SK-N-SH treated with all-trans-retinoic acid at 6 μM for 48 hours (cell line): ENCODE measurements at places on chromosomes 6 and 20.

DNA sequence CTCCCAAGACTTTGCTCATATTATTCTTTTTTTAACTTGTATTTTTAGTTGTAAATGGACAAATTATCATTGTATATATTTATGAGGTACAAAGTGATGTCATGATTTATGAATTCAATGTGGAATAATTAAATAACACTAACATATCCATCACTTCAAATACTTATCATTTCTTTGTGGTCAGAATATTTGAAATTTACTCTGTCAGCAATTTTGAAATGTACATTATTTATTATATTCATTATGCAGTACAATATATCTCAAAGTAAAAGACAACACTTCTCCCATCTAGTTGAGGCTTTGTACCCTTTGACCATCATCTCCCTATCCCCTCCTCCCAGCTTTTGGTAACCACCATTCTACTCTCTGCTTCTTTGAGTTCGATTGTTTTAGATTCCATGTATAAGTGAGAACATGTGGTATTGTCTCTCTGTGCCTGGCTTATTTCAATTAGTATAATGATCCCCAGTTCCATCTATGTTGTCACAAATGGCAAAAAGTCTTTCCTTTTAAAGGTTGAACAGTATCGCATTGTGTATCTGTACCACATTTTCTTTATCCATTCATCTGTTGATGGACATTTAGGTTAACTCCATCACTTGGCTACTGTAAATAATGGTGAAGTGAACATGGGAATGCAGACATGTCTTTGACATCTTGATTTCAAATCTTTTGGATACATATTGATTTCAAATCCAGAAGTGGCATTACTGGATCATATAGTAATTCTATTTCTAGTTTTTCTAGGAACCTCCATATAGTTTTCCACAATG lies 197.2 kb downstream of the KIF6 start:
- ATAC-seq = no peak

GRCh38 chr6:159429433-159429832 lies 260.2 kb downstream of the FNDC1 start:
- no peak for ATAC-seq

GRCh38 chr6:5723841-5724691 lies 282.7 kb downstream of the NRN1 start:
- no peak for ATAC-seq

GRCh38 chr6:32685603-32686002 lies 19.1 kb upstream of the HLA-DQB1 start:
- no peak for ATAC-seq

GRCh38 chr20:47506850-47507249 lies 5.2 kb downstream of the NCOA3 start:
- ATAC-seq = no peak

GRCh38 chr20:18677126-18677525 lies 89.3 kb downstream of the DTD1 start:
- no peak for ATAC-seq

- ATAC-seq = no peak
Observed at GRCh38 chr20:59471653-59472421, 132.5 kb upstream of the PHACTR3 start.

- no peak for ATAC-seq
Observed at GRCh38 chr6:111651185-111652034, 45.7 kb upstream of the TRAF3IP2 start.

GRCh38 chr20:42639140-42639539 lies 550.6 kb downstream of the PTPRT start:
- ATAC-seq = no peak

GRCh38 chr6:53484476-53485280 lies 60.2 kb downstream of the GCLC start:
- ATAC-seq = peak; percentile 86

GRCh38 chr20:61045876-61046585 lies 206.0 kb upstream of the CDH4 start:
- ATAC-seq = no peak

DNA sequence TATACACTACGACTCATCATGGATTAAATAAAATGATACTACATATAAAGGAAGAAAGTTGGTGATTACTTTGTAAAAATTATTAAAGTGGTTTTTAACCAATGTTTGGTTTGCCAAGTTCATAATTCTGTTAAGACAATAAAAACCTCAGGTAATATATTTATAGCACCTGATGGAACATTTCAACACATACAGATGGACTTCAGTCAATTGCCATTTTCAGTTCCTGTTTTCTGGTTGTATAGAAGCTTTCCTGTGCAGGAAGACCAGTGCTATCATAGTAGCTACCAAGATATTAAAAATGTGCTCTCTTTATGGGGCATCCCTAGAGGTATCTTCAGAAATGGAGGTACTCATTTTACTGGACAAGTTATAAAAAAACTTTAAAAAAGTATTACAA lies 1686.4 kb downstream of the GRIK2 start:
- no peak for ATAC-seq

DNA sequence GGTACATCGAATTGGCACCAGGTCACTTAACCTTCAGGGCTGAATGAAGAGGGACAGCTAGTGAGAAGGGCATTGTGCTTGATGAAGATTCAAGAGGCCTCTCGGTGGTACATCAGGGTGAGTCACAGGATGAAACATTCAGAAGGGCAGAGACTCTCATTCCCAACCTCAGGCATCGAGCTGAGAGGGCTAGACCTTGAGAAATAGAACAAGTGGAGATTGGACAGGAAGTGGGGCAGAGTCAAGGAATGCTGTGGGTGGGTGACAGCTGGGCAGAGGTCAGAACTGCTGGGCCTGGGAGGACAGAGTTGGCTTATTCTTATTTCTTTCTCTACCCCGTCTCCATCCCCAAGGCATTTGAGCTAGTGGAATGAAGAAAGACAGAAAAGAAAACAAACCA lies 126.0 kb downstream of the SCML4 start:
- no peak for ATAC-seq

GRCh38 chr6:147528511-147529145 lies 20.1 kb downstream of the SAMD5 start:
- ATAC-seq = no peak

DNA sequence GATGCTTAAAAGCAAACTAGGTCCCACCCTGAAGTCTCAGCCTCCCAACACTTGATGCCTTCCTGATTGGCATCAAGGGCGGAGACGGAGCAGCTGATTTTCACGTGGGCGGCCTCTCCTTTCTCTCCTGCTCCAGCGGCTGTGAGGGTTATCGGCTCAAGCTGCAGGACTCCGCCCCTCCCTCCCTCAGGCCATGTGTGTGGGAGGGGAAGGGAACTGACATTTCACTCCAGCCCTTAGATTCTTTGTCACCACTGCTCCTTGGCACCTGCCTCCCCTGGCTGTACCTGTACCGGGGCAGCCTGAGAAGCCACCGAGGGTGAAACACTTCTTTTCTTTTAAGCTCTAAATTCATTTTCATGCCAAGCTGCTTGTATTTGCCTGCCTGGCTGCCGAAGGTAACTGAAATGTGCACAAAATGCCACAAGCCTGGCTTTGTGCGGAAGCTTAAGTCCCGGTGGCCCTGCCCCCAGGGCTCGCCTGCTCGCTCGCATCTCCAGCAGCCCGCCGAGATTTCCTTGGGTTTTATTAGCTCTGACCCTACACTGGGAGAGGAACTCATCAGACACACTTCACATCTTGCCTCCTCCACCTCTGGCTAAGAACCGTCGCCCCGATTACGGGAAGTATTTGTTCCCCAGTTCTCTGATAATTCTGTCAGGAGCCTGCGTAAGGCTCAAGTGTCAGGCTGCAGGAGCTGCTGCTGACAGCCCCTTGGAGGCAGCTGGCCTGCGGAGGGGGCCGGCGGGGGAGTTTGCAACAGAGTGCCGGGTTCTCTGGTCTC lies 9.6 kb upstream of the CPNE5 start:
- no peak for ATAC-seq

DNA sequence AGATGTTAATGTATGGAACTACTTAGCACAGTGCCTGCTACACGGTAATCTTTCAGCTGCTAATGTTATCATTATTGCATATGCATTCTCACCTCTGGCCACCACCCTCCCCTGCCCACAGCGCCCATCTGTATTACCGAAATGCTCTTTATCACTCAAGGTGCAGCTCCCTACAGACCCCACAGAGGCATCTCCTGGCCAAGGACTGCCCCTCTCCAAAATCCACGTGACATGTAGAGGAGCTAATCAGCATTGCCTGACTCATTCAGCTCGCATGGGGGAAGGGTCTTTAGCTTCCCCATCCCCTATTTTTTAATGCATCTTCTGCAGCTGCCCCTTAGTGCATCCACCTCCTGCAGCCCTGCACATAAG lies 41.8 kb downstream of the SLC22A23 start:
- no peak for ATAC-seq

GRCh38 chr6:155528982-155529453 lies 73.4 kb upstream of the NOX3 start:
- peak; percentile 89 for ATAC-seq

GRCh38 chr20:58328836-58329235 lies 19.3 kb downstream of the RAB22A start:
- no peak for ATAC-seq

DNA sequence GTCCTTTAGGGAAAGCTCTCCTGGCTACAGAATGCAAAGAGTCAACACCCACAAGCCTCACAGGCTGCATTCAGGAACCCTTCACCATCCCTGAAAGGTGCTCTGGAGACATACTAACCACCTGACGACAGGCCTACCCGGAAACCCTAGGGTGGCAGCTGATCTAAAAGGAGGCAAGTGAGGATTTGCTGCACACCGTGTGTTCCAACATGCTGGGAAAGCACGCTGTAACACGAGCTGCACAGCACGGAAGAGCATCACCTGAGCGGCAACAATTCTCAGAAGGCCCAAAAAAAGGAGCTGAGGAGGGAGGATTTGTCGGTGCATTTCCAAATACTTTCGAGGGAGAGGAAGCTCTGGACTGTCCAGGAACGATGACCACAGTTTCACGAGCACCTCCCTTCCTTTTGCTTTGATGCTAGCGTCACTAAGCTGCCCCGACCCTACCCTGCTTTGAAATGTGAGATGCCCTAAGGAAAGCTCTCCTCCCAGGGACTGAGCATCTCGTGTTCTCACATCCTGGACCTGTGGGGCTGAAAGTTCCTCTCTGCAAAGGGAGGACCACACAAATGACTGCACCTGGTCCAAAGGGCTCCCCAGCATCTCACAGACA lies 87.0 kb downstream of the PPP1R3G start:
- no peak for ATAC-seq

DNA sequence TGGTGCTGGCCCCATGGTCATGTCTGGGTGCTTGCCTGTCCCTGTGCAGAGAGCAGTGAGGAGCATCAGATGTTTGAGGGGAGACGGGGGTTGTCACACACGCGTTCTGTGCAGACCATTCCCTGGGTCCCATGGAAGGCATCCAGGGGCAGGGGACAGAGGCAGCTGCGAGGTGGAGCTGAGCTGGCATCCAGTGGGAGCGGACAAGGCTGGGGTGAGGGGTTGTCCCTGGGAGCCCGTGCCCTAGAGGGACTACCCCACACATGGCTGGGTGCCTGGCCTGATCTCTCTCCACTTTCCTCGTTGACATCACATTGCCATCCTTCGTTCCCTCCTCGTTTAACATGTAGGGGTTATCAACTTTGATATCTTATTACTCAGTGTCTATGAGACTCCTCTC lies 331.3 kb downstream of the CDH4 start:
- no peak for ATAC-seq

GRCh38 chr6:102501615-102502014 lies 1108.1 kb downstream of the GRIK2 start:
- ATAC-seq = no peak

GRCh38 chr6:162211022-162211421 lies 516.5 kb downstream of the PRKN start:
- ATAC-seq = no peak

- peak; percentile 89 for ATAC-seq
Observed at GRCh38 chr6:32868257-32868788, 14.3 kb downstream of the PSMB9 start.

DNA sequence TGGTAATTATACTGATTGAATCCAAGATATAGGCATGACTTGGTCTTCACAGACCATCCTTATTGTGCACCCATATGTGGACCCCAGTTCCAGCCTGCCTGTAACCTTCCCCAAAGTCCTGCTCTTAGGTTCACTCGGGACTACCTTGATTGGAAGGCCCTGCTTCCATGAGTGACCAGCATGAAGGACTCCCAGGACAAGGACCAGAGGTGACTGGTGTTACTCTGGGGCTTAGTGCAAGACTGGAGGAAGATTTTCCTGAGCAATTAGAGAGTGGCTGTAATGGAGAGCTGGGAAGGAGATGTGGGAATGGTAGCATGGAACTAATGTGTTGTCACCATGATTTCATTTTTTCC lies 15.1 kb downstream of the BRD2 start:
- ATAC-seq = peak; percentile 27

- ATAC-seq = no peak
Observed at GRCh38 chr6:84975316-84975715, 210.9 kb upstream of the TBX18 start.

DNA sequence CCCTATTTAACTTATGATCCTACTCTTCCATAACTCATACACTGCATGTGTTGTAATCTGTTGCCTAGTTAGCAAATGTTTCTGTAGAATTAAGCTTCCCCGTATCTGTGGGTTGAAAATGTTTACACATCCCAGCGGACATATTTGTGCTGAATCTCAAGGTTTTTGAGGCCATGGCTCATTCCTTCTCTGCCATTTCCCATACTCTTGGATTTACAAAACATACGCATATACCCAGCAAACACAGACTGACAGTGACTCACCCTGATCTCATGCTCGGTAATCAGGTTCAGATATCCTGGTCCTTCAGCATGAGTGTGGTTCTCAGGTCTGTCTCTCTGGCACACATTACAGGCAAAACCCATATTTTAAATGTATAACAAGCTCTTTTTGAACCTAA lies 58.7 kb downstream of the AGPAT4 start:
- ATAC-seq = peak; percentile 97

GRCh38 chr6:146884728-146885127 lies 286.0 kb downstream of the ADGB start:
- ATAC-seq = no peak

- peak; percentile 49 for ATAC-seq
Observed at GRCh38 chr6:44664716-44665115, 277.2 kb downstream of the CDC5L start.

DNA sequence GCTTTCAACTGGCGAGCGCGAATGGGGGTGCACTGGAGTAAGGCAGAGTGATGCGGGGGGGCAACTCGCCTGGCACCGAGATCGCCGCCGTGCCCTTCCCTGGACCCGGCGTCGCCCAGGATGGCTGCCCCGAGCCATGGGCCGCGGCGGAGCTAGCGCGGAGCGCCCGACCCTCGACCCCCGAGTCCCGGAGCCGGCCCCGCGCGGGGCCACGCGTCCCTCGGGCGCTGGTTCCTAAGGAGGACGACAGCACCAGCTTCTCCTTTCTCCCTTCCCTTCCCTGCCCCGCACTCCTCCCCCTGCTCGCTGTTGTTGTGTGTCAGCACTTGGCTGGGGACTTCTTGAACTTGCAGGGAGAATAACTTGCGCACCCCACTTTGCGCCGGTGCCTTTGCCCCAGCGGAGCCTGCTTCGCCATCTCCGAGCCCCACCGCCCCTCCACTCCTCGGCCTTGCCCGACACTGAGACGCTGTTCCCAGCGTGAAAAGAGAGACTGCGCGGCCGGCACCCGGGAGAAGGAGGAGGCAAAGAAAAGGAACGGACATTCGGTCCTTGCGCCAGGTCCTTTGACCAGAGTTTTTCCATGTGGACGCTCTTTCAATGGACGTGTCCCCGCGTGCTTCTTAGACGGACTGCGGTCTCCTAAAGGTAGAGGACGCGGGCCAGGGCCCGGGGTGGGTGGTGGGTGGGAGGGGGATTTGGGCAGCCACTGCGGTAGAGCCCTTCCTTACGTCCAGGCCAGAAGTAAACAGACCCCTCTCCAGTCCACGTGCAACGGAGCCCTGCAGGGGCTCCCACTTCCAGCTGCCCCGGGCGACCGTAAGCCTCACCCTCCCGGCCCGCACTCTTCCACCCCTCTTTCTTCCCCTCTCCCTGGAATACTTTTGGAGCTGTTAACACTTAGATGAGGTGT lies 998 bp downstream of the BMP2 start:
- ATAC-seq = peak; percentile 28

- no peak for ATAC-seq
Observed at GRCh38 chr20:47814632-47815415, 29.5 kb upstream of the SULF2 start.
